ENCODE measurements at places on chromosomes 11 and 22.

DNA sequence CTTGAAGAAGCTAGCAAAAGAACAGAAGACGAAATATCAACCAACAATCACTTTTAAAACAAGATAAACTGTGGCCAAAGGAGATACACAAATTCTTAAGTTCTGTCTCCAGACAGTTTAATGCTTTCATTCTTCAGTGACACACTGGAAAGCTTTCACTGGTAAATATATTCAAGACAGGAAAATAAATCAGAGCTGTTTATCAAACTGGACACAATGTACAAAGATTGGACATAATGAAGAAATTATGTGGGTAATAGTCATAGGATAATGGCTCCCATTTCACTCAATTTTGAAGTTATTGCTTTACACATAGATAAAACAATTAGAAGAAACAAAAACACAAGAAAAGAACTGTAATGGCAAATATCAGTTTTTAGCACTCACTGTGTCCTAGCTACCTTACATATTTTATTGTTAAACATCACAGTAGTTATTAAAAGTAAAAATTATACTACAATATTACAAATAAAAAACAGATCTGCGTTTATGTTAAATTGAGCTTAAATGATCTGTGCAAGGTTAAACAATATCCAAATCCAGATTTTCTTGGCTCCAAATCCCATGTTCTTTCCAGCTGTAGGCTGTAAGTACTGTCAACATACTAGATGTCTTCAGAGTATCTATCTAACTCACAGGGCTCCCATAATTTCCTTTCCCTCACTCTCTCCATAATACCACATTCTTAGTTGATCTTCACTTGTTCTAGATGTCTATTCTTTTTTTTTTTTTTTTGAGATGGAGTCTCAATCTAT is 38.6 kb upstream of the NOX4 start:
- no peak for DNase-seq

DNA sequence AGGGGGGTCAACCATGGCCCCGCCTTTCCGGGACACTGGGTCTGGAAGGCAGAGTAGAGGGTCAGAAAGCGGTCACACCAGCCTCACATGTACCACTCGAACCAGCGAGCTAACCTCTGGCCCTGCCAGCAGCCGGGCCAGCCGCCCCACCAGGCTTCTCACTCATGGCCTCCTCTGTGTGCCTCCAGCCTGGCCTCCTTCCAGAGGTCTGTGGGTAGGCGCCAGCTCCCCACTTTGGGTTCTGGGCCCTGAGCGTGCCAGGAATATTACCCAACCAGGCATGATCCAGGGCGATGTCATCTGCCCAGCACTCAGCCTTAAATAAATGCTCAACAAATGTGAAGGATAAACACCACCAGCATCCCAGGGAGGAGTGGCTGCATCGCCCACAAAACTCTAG is 5.8 kb downstream of the SCUBE1 start:
- no peak for DNase-seq

- peak; percentile 82 for DNase-seq
These were observed 39.6 kb downstream of the BCR start for GRCh38 chr22:23219822-23220484.

- no peak for DNase-seq
These were observed 48.6 kb downstream of the ELFN2 start for GRCh38 chr22:37378642-37379058.

DNA sequence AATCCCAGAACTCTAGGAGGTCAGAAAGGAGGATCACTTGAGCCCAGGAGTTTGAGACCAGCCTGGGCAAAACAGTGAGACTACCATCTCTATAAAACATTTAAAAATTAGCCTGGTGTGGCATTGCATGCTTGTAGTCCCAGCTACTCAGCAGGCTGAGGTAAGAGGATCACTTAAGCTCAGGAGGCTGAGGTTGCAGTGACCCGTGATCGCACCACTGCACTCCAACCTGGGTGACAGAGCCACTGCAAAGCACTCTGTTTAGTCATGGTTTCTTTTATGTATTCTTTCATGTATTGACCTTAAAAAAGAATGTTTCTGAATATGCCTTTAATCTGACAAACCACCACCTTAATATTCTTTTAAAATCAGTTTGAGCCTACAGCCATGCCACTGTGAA is 52.2 kb downstream of the BIRC2 start:
- no peak for DNase-seq

DNA sequence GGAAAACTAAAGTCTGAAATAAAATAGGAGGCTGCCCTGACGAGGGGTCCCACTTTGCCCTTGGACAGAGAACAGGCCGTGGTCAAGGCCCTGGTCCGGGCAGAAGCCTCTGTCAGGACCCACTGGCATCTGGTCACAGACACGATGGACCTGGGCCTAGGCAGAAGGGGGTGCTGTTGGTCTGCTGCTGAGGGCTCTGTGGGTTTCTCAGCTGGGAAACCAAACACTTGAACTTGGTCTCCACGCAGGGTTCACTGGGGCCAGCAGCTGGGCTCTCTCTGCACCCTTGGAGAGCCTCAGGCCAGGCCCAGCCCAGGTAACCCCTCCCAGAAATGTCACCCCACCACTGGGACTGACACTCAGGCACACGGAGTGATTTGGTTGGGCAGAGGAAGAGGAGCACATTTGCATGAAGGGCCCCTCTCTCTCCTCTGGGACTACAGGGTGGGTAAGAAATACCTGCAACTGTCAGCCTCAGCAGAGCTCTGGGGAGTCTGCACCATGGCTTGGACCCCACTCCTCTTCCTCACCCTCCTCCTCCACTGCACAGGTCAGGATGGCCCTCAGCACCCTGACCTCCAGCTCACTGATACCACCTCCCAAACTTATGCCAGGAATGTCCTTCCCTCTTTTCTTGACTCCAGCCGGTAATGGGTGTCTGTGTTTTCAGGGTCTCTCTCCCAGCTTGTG is 48.1 kb upstream of the TOP3B start:
- DNase-seq = peak; percentile 27

Data from iris pigment epithelial cell (primary cell).